Neural progenitor cell (in vitro differentiated cells): ENCODE measurements at places on chromosomes 3 and 15.
A peak's percentile ranks its signal among the peaks of the same experiment; 100 is the strongest.

DNA sequence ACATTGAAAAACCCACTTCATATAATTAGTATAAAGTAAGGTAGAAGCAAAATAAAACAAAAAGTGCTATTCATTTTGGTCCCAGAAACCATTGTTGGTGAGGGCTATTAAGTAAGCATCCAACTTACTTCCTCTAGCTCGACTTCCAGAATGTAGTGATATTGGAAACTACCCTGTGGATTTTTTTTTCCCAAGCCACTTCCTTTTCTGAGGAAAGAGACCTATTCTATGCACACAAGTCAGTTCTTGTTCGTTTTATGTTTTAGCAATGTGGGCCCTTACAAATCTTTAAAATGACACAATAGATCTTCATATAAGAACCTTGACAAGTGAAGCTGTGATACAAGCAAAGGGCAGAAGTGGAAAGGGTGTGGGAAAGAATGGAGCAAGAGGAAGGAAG, 402.0 kb upstream of the TBL1XR1 start:
- DNase-seq = no peak

GRCh38 chr3:152961323-152961722, 126.4 kb downstream of the P2RY1 start:
- peak; percentile 40 for DNase-seq

GRCh38 chr15:93500155-93500554, 411.1 kb upstream of the RGMA start:
- no peak for DNase-seq

DNA sequence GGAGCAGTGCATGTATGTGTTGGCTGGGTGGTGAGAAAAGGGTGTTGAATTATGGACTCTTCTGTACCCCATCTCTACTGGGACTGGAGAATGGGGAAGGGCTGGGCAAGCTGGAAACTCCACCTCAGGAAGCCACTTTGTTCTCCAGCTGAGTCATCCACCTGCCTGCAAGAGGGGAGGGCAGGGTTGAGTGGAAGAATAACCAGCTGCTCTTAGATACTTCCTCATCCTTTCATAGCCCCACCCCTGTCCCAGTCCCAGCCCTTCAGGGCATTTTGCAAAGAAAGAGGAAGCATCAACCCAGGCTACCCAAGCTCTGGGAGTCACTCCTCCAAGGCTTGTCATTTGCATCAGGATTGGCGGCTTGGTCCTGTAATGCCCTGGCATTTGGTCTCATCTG, 33.1 kb downstream of the RAB11A start:
- DNase-seq = no peak

DNA sequence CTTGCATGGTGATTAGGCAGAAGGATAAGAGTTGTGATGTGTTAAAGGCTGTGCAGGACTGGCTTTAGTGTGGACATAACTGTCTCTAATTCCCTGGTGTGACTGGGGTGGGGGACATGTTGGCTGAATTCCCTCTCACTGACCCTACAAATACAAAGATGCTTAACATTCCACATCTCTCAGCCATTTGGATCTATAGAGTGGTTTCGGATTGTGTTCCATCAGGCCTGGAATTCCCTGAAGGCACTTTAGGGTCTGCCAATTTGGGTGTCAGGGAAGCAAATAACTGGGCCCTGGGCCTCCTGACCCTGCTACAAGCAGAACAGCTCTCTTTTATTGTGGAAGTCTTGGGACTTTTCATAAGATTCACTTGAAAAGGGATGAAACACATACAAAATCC, 56.2 kb downstream of the ARHGEF26 start:
- DNase-seq = peak; percentile 55

DNA sequence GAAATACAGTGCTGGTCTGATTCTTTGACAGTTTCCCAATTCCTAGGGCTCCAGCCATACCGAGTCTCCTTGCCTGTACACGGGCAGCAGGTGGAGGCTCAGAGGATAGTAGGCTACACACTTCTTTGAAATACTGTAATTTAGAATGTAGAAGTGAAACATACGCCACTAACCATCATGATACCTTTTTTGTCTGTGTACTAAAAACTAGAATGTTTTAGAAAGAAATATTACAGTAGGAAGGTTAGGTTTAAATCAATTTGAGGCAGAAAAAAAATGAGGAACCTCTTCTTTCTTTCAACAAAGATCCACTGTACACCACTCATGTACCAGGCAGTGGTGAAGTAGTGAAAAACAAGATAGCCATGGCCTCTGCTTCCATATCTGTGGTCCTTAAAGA, 354.7 kb downstream of the MCTP2 start:
- no peak for DNase-seq

DNA sequence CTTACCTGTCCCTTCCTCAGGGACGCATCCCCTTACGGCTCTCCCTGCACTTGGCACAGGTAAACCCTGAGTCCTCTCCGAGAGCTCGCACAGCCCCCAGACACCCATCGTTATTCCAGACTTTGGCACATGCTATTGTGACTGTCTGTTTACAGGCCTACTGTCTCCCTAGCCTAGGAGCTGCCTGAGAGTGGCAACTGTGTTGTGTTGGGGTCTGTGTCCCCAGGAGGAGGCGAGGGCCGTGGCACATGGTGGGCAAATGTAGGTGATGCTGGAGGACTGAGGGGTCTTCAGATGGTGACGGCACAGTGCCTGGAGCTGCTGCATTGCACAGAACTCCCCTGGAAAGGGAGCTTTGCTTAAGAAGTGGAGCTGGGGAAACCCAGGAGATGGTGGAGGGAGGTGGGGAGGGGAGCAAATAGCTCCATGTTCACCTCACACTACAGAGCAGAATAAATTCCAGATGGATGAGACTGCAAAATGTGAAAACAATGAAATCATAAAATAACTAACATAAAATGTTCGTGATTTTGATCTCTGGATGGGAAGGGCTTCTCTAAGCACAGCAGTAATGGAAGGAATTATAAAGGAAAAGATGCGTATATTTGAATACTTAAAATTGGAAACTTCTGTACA, 96.5 kb downstream of the SMAD6 start:
- DNase-seq = no peak

DNA sequence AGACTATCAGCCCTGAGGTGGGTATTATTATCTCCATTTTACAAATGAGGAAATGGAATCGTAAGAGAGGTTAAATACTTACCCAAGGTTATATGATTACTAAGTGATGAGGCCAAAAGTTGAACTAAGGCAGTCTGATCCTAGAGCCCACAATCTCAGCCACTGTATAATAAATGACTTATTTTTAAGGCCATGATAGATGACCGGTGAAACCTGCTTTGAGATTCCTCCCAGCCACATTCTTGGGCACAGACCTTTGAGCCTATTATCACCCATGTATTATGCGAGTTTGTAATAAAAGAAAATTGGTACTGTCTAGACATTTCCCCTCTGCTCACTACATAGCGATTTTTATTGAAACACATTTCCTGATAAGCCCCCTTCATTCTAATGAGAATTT, 37.4 kb downstream of the POLQ start:
- no peak for DNase-seq

GRCh38 chr3:52507359-52507758, 12.2 kb downstream of the STAB1 start:
- peak; percentile 66 for DNase-seq

DNA sequence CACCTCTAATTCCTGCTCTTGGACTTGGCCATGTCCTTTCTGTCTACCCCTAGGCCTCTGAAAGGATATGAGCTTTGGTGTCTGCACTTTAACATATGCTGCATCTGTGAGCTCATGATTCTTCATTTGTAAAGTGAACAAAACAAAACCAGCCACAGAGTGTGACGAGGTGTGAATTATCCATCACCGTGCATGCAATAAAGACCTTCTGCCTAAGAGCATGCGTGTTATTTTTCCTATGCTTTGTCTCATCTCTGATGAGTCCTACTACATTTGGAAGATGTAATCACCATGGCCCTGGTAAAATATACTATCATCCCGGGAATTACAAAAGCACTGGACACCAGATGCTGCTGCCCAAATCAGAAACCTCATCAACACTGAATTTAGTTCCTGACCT, 103.5 kb upstream of the KCNAB1 start:
- no peak for DNase-seq

DNA sequence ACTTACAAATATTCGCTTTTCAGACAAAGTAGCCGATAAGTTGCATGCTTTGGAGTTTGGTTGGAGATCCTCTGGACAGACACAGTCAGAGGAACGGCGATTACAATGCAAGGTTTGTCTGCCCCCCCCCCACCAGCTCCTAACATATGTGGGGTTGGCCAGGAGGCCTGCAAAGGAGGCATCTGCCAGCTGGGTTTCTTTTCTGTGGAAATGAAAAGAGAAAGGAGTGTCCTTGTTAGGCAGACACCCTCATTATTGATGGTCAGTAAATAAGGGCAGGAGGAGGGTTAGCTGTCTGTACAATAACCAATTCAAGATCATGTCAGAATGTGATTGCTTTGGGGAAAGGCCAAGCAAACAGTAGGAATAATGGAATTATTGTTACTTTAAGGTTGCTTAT, 49.1 kb downstream of the TLNRD1 start:
- no peak for DNase-seq

DNA sequence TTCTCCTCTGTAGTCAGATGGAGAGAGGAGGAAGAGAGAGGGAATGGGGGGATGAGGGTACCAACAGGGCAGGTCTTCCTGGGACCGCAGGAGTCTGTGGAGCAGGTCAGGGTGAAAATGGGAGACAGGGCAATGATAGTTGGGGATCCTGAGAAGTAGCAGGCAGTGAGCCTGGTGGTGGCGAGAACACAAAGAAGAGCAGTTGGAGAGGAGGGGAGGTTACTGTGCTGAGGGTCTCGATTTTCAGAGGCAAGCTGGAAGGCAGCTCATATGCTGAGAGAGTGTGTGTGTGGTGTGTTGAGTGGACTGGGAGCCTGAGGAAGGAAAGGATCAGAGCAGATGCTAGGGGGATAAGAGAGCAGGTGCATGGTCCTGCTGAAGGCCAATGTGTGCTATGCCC, 2.1 kb upstream of the DOCK3 start:
- DNase-seq = no peak

- no peak for DNase-seq
Observed at GRCh38 chr15:31313223-31313622, 13.4 kb upstream of the KLF13 start.

DNA sequence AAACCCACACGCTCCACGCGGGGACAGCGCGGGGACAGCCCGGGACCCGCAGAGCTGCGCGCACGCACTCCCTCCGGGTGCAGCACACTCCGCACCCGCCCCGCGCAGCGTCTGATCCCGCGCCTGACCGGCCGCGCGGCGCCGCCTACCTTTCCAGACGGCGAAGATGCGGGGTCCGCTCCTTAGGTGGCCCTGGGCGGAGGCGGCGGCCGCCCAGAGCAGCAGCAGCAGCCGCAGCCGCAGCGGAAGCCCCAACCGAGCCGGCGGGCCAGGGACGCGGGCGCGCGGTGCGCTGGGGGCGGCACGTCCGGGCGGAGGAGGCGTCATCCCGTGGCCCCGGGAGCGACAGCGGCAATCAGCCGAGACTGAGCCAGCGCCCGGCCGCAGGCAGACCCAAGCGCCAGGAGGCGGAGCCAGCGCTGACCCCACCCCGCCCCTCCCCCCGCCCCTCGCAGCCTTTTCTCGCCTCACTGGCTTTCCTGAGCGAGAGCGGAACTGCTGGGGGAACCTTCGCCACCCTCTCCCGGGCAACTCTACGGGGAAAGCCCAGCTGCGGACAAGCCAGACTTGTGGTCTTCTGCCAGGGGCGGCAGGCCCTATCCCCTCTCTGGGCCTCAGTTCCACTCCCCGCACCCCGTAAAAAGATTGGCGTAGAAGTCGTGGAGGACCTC, at the start of gene SEMA7A:
TSS of gene SEMA7A (minus strand) at position 367 of the 671 bp plus-strand sequence. CDS start at position 327, 40 bp downstream.
- DNase-seq = peak; percentile 94

DNA sequence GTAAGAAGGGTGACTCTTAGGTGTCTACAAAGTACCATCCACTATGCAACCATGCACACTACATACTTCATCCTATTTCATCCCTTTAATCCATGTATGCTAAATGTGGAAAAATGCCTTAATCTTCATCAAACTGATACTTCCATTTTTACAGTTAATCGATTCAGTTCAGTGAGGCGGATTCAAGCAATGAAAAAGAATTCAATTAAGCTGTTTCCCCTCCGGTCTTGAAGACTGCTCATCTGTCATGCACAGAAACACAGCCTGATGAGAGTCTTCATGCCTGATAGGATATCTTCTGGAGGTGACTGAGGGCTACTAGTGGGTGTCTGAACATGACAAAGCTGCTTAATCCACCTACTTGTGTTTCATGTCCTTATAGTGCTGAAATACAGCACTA, 270.6 kb upstream of the ALCAM start:
- DNase-seq = no peak

DNA sequence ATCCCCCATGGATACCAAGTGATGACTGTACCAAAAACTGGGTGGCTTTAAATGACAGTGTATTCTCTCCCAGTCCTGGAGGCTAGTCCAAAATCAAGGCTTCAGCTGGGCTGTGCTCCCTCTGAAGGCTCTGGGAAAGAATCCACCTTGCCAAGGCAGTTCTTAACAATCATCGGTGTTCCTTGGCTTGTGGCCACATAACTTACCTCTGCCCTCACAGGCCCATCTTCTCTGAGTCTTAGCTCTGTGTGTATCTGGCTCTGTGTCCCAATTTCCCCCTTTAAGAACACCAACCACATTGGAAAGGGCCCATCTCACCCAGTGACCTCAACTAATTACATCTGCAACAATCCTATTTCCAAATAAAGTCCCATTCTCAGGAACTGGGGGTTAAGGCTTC, 503.0 kb upstream of the PROK2 start:
- DNase-seq = no peak

GRCh38 chr15:98289747-98290146, 329.2 kb downstream of the ARRDC4 start:
- no peak for DNase-seq

GRCh38 chr3:18717598-18717997, 292.5 kb upstream of the SATB1 start:
- DNase-seq = no peak

DNA sequence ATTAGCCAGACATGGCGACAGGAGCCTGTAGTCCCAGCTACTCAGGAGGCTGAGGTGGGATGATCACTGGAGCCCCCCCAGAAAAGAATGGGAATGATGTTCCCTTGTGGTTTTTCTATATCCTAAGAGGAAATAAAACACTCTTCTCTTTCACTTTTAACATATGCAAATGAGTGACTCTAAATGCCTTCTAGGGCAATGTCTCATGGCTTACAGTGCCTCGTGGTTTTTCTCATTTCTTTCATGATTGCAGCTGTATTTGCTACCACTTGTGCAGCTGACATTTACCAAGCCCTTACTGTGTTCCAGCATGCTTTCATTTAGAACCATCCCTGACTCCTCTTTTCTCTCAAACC, 26.4 kb downstream of the STOML1 start:
- DNase-seq = no peak

DNA sequence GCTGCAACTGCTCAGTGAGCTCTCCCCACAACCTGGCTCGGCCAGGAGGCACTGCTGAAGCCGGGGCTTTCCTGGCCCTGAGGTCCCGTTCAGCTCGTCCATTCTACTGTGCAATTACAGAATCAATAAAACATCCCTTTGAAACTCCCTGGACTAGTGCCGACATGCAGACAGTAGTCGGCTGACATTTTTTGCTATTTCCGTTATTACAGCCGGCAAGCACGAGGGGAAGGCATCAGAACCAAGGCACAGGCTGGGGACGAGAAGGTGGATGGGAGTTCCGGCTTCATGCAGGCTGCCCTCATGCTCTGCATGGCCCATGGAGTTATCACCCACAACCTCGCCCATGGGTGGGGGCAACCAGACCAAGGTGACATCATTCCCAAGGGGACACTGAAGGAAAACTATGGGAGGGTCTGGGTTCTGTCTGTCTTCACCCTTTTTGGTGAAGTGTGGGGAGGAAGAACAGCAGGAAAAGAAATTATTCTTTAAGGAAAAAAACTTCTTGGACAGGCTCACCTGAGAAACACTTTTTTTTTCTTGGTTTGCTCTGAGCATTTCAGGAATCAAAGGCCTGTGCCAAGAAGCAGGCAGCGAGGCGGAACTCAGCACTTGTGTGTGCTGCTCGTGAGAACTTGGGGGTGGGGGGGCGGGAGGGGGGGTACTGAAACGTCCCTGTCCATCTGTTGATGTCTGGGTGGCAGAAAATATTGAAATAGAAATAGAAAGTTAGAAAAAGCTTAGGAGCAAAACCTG, 154.5 kb downstream of the FOXP1 start:
- DNase-seq = no peak
